ENCODE measurements at places on chromosomes 7 and 10. TPM values are rescaled to one million over a fixed set of nuclear protein-coding genes. Genes with fewer than 3 reads are reported as not detected.

The MCM7 gene
- total RNA-seq: 125 TPM

The PPP1R9A gene
- not detected for total RNA-seq

The PRKG1 gene
- total RNA-seq: 8.1 TPM

The BICC1 gene
- 61.4 TPM for total RNA-seq

The PLCE1 gene
- total RNA-seq: 0.52 TPM

The BUD31 gene
- 154 TPM for total RNA-seq

DNA sequence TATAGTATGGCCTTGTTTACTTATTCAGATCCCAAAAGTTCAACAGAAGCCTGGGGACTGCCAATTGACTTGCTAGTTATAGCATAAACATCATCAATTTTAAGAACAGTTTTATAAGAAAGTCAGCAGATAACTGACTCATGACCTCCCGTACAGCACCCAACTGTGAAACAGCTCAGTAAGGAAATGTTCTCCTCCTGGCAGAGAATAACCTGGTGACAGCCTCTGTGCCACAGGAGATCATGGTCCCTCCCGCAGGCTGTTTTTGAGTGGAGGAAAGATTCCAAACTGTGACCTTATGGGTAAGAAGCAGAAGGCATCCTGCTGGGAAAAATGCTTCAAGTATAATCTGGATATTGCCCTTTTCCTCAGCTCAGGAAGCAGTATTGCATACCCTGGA is 182.5 kb downstream of the SEMA3D start:
- H3K4me1 ChIP-seq: peaks cover 20% of the 10 kb centered on the region
- peaks cover 4% of the 10 kb centered on the region for H3K36me3 ChIP-seq
- no peak overlapping the region for H3K4me3 ChIP-seq
- H3K27ac ChIP-seq: no peak overlapping the region
- no peak for DNase-seq

DNA sequence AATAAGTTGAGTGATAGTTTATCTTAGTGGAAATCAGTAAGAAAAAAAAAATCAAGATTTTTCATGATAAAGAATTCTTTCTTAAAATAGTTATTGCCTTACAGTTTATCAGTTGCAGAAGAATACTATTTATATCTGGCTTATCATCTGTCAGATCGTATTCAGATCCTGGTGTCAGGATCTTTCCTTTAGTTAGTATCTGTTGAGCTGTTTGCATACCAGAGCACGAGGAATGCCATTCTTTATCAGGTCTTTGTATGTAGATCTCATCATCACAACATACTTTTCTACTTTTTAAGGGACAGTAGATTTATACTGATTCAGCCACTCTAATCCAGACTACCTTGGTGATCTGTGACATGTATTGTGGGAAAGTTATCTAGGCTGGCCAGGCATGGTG is 12.5 kb downstream of the ENO4 start:
- no peak for DNase-seq
- H3K27ac ChIP-seq: no peak overlapping the region
- no peak overlapping the region for H3K4me3 ChIP-seq
- H3K4me1 ChIP-seq: no peaks in the 10 kb centered on the region
- H3K27me3 ChIP-seq: peaks cover 2% of the 10 kb centered on the region

DNA sequence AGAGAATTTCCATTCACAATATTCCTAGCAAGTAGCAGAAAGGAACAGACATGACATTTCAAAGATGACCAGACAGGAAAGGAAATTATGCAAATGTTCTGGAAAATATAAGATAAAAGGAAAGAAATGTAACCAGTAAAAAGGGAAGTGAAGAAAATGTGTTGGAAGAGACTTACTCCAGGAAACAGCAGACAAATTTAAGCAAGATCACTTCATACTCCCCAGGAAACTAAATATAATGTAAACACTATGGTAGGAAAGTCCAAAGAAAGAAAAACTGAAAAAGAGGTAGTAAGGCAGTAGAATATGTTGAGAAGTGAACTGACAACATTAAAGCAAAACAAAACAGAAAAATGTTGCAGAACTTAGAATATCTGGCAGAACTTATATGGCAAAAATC is 6.4 kb upstream of the ST8SIA6 start:
- H3K27ac ChIP-seq: no peak overlapping the region
- H3K36me3 ChIP-seq: no peaks in the 10 kb centered on the region
- H3K4me1 ChIP-seq: no peaks in the 10 kb centered on the region
- H3K27me3 ChIP-seq: peaks cover 11% of the 10 kb centered on the region
- no peak for DNase-seq
- no peak overlapping the region for H3K4me3 ChIP-seq
